Activated CD8-positive, alpha-beta memory T cell treated with anti-CD3 and anti-CD28 coated beads, Interleukin-2, amount 10 ng/mL, durations not matched to agents 7 days and 5 days (primary cell): ENCODE measurements at places on chromosomes 12 and 14. TPM values are rescaled to one million over a fixed set of nuclear protein-coding genes. Genes with fewer than 3 reads are reported as not detected.

DNA sequence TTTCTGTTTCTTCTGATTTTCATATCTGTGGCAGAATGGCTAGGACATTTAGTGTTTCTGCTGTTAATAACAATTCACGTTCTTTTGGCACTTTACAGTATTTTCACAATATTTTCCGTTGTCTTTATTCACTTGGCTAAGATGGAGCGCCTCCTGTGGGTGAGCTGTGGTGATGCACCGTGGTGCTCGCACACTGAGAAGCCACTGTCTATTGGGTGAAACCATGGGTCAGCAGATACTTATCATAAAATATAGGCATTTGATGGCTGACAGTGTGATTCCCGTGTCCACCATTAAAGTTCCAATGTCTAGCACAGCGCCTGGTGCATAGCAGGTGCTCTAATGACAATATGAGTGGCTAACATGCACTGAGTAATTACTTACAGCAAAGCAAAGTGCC, 141.8 kb downstream of the VRK1 start:
- no peak overlapping the region for H3K27ac ChIP-seq
- no peak for DNase-seq
- H3K27me3 ChIP-seq = no peaks in the 10 kb centered on the region
- H3K4me1 ChIP-seq = no peaks in the 10 kb centered on the region

- no peaks in the 10 kb centered on the region for H3K27me3 ChIP-seq
- H3K4me3 ChIP-seq = no peak overlapping the region
- H3K4me1 ChIP-seq = peaks cover 12% of the 10 kb centered on the region
- H3K27ac ChIP-seq = no peak overlapping the region
- peaks cover 19% of the 10 kb centered on the region for H3K36me3 ChIP-seq
These were observed 84.6 kb downstream of the TXNDC16 start for GRCh38 chr14:52467515-52468266.

DNA sequence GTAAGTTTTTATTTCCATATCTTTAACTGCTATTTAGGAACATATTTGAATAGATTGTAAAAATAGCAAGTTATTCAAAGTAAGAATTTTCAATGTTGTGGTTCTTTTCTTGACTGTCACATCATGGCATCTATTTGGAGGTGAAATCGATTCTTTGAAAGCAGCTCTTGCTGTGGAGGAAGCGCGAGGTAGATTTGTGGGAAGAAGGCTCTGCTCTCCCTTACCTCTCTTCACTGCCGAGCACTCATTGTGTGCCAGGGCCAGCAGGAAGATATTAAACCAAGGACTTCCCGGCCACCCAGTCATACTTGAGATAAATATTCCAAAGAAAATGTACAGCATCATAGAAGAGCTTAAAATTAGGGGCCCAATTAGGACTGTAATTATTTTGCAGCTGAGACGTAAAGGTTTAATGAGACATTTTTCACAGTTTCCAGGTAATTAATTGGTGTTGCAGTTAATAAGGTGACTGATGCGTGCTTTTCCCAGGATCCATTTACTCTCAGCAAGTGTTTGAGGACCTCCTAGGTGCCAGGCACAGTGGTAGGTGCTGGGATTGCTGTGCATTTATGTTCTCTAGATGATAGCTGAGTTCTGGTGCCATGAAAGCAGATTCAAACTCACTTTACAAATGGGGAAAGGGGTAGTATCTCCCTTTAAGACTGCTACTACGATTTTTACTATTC, 89.2 kb upstream of the DYNC1H1 start:
- no peaks in the 10 kb centered on the region for H3K27me3 ChIP-seq
- peaks cover 30% of the 10 kb centered on the region for H3K36me3 ChIP-seq
- DNase-seq = no peak

- H3K36me3 ChIP-seq = no peaks in the 10 kb centered on the region
- no peak for DNase-seq
These were observed 94.2 kb downstream of the LLPH start for GRCh38 chr12:66036317-66036716.

GRCh38 chr12:46361667-46362034, 10.9 kb downstream of the SLC38A2 start:
- no peak for DNase-seq
- peaks cover 70% of the 10 kb centered on the region for H3K36me3 ChIP-seq
- H3K27ac ChIP-seq = peak overlapping the region; percentile 40
- peaks cover 50% of the 10 kb centered on the region for H3K4me1 ChIP-seq

- H3K36me3 ChIP-seq = no peaks in the 10 kb centered on the region
- no peaks in the 10 kb centered on the region for H3K27me3 ChIP-seq
- H3K4me1 ChIP-seq = no peaks in the 10 kb centered on the region
- no peak for DNase-seq
- no peak overlapping the region for H3K4me3 ChIP-seq
- H3K27ac ChIP-seq = no peak overlapping the region
These were observed 33.5 kb upstream of the ATP2A2 start for GRCh38 chr12:110247340-110248095.

The RPL10L gene
- total RNA-seq = not detected

The PZP gene
- not detected for total RNA-seq

The MYO1A gene
- 1.5 TPM for total RNA-seq
